ENCODE measurements at places on chromosomes 1 and 21.

- peak; percentile 51 for DNase-seq
These were observed 232.0 kb upstream of the PLXNA2 start for GRCh38 chr1:208475951-208476845.

GRCh38 chr1:115063228-115063901, 25.9 kb downstream of the TSPAN2 start:
- no peak for DNase-seq

DNA sequence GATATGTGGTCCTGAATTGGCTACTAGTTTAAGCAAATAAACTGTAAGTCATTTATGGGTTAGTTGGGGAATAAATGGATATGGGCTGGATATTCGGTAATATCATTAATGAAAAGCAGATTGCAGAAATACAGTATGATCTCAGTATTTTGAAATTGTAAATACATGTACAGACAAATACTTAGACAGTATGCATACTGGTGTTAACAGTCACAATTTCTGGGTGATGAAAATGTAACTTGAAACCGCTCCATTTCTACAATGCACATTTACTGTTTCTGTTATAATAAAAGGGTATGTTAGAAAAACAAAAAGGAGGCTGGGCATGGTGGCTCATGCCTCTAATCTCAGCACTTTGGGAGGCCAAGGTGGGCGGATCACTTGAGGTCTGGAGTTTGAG, 28.0 kb downstream of the BLZF1 start:
- no peak for DNase-seq

GRCh38 chr1:30081379-30082102, 641.8 kb downstream of the MATN1 start:
- DNase-seq, result no peak

GRCh38 chr1:54117815-54118563, 34.8 kb downstream of the CDCP2 start:
- no peak for DNase-seq

- no peak for DNase-seq
These were observed 96.6 kb downstream of the ZFYVE9 start for GRCh38 chr1:52238474-52238873.

DNA sequence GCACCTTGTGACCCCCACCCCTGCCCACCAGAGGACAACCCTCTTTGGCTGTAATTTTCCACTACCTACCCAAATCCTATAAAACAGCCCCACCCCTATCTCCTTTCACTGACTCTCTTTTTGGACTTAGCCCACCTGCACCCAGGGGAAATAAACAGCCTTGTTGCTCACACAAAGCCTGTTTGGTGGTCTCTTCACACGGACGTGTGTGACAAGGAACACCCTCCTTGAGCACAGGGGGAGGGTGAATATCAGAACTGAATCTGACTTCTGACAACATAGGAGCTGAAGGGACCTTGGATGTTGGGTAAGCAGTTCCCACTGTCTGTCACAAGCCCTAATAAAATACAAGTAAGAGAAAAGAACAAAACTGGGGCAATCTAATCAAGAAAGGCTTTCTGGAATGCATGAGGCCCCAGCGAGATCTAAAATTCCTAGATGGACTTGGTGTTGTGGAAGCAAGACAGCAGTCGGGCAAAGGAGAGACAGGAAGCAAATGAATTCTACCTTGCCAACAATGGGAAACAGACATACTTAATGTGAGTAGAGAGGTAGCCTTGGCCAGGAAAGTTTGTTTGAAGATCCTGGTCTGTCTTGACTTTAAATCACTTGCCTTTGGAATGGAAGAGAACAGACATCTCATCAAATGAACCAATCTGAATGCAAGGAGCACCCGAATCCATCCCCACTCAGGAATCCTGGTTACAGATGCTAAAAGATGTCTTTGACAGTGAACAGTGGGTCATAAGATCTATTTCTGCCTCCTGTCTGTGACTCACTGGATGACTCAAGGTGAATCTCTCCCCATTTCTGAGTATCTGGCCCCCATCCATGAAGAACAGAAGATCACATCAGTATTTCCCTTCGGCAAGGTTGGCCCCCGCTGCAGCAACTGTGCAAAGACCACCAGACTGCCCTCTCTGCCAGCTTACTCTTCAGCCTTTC, 53.3 kb downstream of the OLFML3 start:
- no peak for DNase-seq

DNA sequence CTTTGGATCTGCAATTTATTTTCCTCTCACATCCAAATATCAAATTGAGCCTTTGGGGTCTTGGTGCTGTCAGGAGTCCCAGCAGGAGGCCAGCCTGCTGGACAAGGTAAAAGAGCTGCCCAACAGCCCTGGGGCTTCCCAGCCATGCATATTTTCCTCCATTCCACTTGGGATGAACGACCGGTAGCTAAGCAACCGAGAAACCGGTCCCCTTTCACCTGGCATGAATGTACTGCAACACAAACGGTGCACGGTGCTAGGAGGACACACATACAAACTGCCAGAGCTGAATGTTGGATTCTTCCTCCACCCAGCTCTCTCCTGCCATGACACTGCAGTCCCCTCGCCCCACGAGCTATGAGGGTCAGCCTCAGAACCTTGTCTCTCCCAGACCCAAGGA, 42.7 kb downstream of the BCAR3 start:
- no peak for DNase-seq

- DNase-seq, result peak; percentile 34
These were observed 87.5 kb downstream of the RWDD3 start for GRCh38 chr1:95321531-95321930.

DNA sequence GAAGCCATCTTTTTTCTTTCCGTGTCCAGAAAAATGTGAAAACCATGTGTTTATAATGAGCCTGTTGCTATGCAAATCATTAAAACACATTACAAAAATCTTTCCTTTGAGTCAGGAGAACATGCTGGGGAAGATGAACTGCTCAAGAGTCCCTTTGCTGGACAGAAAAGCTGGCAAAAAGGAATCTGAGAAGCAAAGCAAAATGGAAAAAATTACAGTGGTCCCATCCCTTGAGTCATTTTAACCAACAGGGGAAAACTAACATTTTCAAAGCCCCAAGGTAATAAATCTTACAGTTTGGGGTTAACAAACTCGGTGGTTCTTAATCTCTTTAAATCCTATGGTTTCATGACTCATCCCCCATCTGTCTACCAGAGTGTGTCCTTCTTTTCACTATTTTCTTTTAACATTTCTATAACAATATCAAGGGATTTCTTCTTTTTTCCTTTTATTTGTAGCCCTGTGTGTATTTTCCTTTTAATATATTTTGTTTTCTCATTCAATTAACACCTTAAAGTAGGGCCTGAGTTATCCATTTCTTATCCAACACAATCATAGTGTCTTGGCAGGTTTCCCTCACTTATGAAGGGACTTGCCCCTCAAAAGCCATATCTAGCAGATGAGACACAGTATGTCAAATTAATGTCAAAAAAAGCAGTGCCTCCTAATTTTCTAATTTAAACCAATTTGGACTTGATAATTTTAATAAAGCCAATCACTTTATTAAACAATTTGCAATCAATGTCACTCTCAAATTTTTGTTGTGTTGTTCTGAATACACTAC, 105.4 kb downstream of the PTPN14 start:
- DNase-seq, result no peak

GRCh38 chr1:181037386-181037785, 3.6 kb downstream of the MR1 start:
- no peak for DNase-seq

- DNase-seq, result no peak
These were observed 126.2 kb downstream of the SIK1 start for GRCh38 chr21:43300496-43301408.

DNA sequence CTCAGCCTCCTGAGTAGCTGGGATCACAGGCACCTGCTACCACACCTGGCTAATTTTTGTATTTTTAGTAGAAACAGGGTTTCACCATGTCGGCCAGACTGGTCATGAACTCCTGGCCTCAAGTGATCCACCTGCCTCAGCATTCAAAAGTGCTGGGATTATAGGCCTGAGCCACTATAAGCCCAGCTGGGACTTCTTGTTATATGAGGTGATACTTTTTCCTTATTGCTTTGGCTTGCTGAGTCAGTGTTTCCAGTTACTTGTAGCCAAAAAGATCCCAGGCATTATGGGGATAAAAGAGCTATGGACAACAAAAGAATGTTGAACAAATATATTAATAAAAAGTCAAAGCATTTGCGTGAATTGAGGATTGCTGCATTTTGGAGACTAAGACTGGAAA, 69.9 kb upstream of the LPGAT1 start:
- no peak for DNase-seq

DNA sequence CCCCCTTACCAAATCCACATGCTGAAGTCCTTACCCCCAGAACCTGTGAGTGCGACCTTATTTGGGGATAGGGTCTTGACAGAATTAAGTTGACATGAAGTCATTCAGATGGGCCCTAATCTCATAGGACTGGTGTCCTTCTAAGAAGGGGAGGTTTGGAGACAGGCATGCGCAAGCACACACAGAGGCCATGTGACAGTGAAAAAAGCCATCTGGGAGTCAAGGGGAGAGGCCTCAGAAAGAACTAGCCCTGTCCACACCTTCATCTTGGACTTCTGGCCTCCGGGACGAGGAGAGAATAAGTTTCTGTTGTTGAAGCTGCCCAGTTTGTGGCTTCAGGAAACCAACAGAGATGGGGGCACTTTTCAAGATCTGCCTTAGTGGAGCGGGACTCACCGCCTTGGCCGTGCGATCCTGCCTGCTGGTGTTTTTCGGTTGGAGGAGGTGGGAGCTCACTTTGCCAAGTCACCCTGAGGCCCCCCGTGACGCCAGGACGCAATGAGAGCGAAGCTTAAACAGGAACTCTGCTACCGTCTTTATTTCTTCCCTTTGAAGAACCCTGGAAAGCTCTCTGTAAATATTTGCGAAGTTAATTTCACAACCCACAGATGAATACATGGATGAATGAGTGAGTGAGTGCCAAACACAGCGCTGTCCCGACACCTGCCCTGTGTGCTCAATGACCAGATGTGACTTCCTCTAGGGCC, 42.5 kb upstream of the C1orf174 start:
- no peak for DNase-seq

DNA sequence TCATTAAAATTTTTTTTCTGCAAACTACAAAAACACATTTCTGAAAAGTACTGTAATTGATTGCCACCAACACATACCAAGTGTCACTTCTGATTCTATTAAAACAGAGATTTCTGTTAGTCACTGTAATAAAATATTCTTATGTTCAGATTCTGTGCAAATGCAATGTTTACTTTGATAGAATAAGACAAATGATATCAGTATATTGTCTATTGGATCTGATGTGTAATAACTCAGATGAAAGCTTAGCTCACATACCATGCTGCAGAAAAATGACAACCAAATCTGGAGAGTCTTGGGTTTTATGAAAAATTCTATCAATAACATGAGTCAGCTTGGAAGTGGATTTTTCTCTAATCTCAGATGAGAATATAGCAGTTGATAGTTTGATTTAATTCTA, 963.8 kb upstream of the B3GALT2 start:
- DNase-seq, result no peak

DNA sequence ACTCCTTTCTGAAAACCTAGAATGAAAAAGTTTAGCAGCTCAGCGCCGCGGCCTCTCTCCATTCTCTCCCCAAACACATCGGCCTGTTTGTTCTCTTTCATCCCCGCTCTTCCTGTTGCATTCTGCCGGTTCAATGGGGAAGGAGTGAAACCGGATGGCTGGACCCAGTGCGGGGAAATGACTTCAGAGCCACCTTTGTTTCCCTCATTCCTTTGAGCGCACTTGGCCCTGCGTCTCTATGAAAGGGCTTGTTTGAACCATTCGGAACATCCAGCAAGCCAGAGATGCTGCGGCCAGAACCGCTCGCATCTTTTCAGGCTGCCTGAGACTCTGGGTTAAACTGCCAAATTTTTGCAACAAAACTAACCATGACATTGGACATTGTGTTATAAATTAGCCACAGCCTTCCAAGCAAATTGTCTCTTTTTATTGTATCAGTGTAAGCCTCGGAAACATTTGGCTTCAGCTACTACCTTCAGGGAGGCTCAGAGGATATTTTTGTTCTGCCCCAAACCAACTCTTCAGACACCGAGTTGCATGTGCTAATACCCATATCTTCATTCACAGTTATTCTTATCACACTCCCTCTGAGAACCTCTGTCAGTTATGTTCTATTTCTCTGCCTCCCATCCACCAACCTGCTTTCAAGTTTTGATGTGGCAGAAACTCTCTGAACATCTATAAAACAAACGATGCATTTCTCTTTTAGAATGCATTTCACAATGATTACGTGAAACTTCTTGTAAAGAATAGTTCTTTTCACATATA, 5.1 kb upstream of the OLIG1 start:
- no peak for DNase-seq

DNA sequence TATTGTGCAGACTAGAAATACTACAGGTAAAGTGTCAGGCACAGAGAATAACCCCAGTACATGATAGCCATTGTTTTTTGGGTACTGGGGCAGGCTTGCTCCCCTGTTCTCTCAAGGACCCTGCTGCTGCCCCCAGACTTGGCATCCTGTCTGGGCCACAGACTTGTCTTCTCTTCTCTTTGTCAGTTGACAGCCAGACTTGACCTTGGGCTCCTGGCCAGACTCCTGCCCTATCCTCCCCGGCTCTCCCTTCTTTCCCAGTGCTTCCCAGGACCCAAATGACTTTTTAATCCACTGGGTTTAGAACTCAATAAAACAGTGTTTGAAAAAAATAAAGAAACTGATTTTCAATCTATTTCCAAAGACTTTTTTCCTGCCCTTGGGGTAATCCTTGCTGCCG, 43.2 kb downstream of the ZSCAN20 start:
- DNase-seq, result no peak

DNA sequence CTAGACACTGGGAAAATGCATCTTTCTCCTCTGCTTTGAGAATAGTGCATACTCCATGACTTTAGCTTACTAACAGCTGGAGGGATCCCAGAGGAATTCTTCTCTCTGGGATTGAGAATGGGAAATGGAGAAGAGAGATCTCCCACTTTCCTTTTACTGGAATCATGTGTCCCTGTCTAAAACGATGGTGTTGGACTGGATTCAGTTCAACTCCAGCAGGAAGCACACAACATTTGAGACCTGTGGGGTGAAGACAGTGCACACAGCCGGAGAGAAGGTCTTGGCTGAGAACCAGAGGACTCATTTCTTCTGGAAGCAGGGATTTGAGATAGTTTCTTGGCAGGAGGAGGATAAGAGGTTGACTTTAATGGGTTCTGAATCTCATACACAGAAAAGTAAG, 58.7 kb downstream of the TRABD2B start:
- no peak for DNase-seq

DNA sequence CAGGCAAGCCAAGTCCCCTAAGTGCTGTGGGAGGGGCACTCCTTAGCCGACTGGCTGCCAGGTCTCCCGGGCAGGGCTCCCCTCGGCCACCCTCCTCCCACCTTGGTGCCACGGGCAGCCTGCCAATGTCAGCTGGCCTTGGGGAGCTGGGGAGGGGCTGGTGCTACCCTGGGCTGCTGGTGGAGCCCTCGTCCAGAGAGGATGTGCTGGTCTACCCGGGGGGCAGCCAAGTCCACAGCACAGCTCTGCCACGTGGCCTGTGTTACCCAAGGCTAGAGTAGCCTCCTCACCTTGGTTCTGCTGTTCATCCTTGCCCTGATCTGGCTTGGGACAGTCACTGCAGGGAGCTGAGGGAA, 42.9 kb downstream of the CRYAA start:
- DNase-seq, result no peak
